ENCODE measurements at places on chromosomes 2 and 18.

DNA sequence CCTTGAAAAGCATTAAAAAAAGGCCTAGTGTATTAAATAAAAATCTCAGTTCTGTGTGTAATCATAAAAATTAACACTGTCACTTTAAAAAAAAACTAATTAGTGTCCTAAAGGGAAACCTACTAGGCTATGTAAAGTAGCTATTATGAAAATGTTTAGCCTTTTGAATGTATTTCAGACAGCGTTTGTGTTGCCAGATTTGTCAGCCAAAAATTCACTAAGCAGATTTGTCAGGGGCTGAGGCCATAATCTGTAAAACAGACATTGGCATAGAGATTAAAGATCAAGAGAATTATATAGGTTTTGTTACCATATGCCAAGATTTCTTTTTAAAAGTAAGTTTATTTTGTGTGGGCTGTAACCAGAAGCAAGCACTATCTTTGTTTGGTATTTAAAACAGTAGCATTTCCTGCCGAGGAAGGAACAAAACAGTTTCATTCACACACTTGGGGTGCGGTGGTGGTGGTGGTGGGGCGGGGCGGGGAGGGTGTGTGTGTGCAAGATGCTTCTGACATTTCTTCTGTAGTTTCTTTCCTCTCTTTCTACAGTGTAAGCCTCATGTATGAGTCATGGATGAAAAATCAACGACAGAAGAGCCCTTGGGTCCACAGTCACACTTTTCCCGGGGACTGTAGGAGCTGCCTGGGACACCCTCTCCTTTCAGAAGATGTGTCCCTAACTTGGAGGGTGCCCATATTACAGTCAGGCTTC lies 328.5 kb upstream of the FANCL start:
- no peak for DNase-seq

- no peak for DNase-seq
Observed at GRCh38 chr2:129806317-129806716, 173.1 kb upstream of the RAB6C start.

- no peak for DNase-seq
Observed at GRCh38 chr2:190447766-190448165, 39.6 kb downstream of the MFSD6 start.

DNA sequence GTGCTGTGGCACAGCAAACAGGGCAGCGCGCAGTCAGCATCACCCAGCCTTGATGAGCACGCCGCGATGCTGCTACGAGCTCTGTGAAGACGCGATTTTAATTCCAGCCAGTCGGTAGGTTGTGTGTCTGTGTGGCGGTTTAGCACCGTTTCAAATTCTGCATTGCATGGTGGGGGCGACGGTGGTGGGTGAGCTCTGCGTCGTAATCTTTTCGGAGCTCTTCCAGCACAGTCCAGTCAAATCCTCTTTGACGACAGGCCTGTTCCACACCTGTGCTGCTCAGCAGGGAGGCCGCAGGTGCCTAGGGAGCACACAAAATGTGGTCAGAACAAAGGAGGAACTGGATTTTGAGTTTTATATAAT lies 8.6 kb downstream of the ALLC start:
- DNase-seq: no peak

DNA sequence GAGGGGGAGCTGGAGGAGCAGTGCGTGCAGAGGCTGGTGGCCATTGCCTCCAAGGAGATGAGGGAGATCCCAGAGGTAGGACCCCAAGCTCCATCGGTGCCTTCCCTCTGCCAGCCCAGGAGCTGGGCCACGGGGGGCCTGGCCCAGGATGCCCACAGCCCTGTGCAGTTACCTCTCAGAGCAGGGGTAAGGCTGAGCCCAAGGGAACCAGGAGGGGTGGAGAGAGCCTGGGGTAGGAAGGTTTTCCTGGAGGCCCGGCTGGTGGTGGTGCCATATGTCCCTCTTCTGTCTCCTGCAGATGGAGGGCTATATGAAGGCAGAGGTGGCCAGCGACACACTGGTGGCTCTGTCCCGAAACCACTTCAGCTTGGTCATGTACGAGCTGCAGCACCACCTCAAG lies 11.4 kb downstream of the MROH2A start:
- DNase-seq: no peak

DNA sequence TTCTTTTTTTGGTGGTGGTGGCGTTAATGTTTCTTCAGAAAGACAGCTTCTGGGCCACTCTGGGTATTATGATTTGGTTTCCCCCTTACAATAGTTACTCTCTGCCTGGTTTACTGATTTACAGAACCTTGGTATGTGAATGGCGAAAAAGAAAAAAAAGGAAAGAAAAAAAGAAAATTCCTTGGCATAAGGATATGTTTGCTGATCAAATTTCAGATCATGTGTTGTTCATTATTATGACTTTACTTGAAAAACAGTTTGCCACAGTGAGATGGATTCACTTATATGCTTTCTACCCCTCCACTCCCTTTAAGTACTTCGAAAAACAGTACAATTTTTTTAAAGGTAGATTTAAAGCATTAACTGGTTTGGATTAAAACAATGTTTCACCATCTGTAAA lies 21.0 kb downstream of the BCL11A start:
- no peak for DNase-seq

GRCh38 chr2:133200684-133201421 lies 367.4 kb downstream of the NCKAP5 start:
- no peak for DNase-seq

DNA sequence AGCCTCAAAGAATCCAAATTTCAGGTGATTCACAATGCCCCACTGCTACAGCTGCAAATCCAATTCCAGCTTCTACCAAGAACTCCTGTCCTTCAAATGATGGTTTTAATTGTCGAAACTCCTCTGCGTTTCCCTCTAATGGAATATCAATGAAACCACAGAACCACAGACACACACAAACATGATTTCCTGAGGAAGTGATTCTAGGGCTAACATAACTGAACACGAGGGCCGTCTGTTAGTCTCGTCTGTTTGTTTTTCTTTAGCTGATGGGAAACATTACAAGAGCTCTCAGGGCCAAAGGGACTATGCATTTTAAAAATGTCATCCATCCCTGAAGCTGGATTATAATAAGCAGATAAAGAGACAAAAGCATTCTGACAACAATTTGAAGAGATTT lies 59.4 kb downstream of the RNF152 start:
- DNase-seq: no peak

Measured in NCI-H1417 treated with DMSO at 0.1 percent for 48 hours (cell line).